CD4-positive, alpha-beta memory T cell (primary cell): ENCODE measurements at places on chromosomes 5 and 9. TPM values are rescaled to one million over a fixed set of nuclear protein-coding genes. Genes with fewer than 3 reads are reported as not detected.

The GOLM1 gene
- total RNA-seq, result not detected

The PCDHA13 gene
- total RNA-seq, result not detected

The DBH gene
- 0.08 TPM for total RNA-seq

The MEIKIN gene
- 3.6 TPM for total RNA-seq

The PCDHA9 gene
- total RNA-seq, result not detected

The FGFR4 gene
- 2.2 TPM for total RNA-seq

The ANKRD34B gene
- total RNA-seq, result not detected

The GHR gene
- not detected for total RNA-seq

The LOX gene
- not detected for total RNA-seq
